ENCODE measurements at places on chromosomes 13 and 19. TPM values are rescaled to one million over a fixed set of nuclear protein-coding genes. Genes with fewer than 3 reads are reported as not detected.

DNA sequence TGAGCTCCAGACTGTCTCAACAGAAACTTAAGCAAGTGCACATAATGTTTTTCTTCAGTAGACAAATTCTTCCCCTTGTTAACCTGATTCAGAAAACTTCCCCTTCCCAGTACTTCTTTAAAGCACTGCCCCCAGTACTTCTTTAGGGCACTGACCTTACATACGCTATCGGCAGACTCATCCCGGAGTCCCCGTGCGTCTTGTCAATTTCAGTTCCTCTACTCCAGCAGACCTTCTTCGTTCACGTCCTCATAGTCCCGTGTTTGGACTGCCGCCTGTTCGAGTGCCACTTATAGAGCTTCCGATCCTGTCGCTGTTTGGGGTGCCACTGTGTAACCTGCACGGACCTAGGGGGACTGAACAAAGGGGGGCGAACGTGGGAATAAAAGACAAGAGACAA lies 29.0 kb downstream of the ZNF627 start:
- no peak for DNase-seq

GRCh38 chr19:43786665-43787064 lies 5.9 kb upstream of the KCNN4 start:
- DNase-seq, result no peak

- no peak for DNase-seq
Observed at GRCh38 chr19:36605877-36606478, 865 bp downstream of the ZNF382 start.

DNA sequence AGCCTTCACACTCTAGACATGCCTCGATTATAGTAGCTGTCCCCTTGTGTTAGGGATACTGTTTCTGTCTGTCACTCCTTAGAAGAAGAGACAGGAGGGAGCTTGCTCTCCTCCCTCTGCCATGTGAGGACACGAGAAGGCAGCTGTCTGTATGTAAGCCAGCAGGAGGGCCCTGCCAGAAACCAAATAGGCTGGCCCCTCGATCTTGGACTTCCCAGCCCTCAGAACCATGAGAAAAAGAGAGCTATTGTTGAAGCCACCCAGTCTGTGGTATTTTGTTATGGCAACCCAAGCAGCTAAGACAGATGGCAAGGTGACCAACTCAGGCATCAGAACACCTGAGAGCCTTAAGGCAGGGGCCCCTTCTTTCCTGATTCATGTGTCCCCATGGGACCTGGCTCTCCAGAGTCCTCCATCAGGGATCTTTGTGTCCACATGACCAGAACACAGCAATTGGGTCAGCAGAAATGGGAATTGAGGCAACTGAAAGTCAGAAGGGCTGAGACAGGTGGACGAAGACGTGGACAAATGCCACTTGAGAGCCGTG lies 65.6 kb upstream of the NPAS1 start:
- no peak for DNase-seq

Gene GPR4
- total RNA-seq, result not detected
